Activated CD4-positive, CD25-positive, alpha-beta regulatory T cell (primary cell): ENCODE measurements at places on chromosomes 3 and 15.
A peak's percentile ranks its signal among the peaks of the same experiment; 100 is the strongest.

DNA sequence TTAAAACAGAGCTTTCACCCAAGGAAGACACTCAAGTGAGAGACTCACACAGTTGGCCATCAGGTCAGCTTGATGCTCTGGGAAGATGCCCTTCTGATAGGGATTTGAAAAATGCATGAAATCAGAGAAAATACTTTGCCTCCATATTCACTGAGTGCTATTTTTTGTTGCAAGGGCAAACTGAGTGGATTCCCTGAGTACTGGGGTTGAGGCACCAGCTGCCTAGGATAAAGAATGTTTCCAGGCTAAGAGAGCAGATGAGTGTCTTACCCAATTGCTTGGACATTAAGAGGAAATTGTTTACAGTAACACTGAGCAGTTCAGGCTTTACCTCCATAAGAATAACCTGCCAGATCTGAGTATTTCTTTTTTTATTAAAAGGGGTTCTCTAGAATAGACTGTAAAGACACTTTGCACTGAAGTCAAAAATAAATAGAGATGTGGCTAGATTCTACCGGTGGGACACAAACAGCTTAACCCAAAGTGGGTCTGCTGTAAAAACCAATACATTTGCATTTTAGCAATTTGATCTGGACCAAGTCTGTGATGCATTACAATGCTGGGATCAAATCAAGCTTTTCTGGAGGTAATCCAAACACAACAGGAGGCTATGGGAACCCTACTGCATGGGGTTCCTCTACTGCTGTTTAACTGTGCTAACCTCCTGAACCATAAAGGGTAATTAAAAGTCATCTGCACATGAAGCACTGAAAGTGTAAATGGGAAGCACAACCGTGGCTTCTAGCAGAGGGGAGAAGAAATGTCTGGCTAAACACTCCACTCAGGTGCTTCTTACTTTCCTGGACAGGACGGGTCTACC lies 238.8 kb upstream of the WNT5A start:
- no peak for DNase-seq

GRCh38 chr3:179454887-179455286 lies 3.6 kb upstream of the GNB4 start:
- DNase-seq = no peak

- peak; percentile 10 for DNase-seq
Measured at GRCh38 chr3:196159952-196160804, 51.0 kb downstream of the ZDHHC19 start.

DNA sequence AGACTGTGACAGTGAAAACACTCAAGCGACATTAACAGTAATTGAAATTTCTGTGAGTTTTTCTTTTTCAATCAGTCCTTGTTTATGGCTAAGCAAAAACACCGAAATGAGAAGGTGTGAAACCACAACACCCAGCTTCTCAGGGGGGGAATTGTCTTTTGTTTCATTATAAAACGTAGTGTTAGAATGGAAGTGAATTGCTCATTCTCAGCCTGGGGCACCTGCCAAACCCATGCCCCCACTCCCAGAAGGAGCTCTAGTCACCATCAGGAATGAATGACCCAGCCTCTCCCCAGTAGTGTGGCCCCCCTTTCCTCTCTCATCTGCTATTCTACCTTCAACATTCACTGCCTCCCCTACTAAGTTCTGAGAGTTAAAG lies 185.8 kb upstream of the CFAP20DC start:
- DNase-seq = no peak
